ENCODE measurements at places on chromosomes 12 and 14.

GRCh38 chr14:54549862-54550261, 17.1 kb upstream of the SAMD4A start:
- DNase-seq, result no peak

GRCh38 chr14:62189698-62190097, 427.5 kb downstream of the SNAPC1 start:
- DNase-seq, result no peak

- no peak for DNase-seq
Measured at GRCh38 chr12:127621366-127621765, 645.6 kb upstream of the TMEM132C start.

- no peak for DNase-seq
Measured at GRCh38 chr12:66901138-66901932, 222.5 kb upstream of the GRIP1 start.

DNA sequence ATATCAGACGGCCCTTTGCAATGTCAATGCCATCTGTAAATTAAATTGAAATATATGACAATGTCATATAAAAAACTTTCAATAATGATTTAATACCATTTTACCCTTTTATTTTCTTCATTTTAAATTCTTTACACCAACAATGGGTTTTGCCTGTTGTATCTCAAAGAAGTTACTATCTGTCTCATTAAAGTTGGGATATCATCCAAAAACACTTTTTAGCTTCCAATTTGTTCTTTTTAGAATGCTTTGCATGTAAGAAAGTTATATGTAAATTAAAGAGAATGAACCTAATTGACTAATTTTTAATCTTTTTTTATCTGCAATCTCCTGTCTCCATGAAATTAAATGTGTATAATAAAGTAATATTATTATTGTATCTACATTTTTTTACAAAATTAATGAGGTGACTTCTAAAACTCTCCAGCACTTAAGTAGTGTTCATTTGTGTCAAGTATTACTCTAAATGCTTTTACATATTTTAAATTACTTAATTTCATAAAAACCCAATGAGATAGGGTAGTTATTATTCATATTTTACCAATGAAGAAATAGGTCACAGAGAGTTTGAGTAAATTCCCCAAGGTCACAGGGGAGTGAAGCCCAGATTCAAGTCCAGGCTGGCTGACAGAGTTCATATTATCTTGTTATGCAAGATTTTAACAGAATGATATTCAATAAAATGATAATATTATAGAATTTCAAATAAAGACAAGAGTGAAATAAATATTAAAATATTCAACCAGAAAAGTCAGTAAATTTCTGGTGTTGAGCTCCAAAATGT, 673.0 kb upstream of the FLRT2 start:
- DNase-seq, result no peak

DNA sequence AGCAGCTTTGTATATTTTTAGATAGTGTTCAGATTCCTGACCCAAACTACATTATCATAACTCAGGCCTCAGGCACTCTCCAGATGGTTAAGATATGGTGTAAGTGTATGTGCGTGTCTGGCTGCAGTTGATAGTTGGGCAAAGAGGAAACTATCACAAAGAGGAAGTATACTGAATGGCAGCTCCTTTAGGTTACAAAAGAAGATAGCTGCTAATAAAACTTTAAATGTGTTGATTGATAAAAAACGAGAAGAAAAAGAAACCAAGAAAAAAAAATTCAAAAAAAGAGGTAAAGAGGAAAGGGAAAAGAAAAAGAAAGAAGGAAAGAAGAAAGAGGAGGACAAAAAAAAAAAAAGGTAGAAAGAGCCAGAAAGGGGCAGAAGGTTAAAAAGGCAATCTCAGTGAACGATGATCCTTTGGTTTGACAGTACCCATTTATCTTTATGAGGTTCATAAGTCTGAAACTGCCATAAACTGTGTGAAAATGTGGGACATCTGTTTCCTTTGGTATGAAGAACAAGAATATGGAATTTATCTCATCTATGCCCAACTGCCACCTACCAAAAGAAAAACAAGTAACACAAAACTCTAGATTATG, 42.2 kb downstream of the TAOK3 start:
- DNase-seq, result no peak

DNA sequence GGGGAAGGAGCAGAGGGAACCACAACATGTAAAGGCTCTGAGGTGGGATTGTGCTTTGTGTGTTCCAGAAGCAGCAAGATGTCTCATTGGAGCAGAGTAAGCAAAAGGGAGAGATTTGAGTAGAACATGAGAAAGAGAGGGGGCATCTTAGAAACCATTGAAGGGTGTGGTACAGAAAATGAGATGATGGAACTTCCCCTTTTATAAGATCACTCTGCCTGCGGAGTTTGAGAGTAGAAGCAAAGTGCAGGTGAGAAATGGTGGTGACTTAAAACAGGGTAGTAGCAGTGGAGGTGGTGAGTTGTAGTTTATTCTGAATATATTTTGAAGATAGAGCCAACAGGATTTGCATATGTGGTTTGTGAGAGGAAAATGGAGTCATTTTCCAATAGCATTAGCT, 56.0 kb downstream of the FBXO34 start:
- no peak for DNase-seq

GRCh38 chr12:9036227-9036626, 46.9 kb downstream of the KLRG1 start:
- no peak for DNase-seq

GRCh38 chr14:57834001-57834598, 31.8 kb downstream of the SLC35F4 start:
- DNase-seq, result no peak

- no peak for DNase-seq
Measured at GRCh38 chr12:49323524-49324097, 556 bp downstream of the TROAP start.

DNA sequence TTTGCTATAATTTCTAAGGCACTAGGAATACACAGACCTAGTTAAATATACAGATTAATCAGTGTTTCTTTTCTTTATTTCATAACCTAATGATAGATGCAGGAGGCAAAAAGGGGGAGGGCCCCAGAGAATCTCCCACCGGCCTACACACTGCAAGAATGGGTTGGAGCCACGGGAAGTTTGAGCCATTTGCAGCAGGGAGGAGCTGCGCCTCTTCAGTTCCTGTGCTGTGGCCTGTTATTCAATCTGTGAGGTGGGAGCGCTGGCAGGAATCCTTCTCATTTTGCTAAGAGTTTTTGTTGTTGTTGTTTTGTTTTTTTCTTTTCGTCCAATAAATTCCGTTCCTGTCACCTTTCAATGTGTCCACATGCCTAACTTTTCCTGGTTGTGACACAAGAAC, 251.3 kb upstream of the RPL10L start:
- DNase-seq, result no peak

DNA sequence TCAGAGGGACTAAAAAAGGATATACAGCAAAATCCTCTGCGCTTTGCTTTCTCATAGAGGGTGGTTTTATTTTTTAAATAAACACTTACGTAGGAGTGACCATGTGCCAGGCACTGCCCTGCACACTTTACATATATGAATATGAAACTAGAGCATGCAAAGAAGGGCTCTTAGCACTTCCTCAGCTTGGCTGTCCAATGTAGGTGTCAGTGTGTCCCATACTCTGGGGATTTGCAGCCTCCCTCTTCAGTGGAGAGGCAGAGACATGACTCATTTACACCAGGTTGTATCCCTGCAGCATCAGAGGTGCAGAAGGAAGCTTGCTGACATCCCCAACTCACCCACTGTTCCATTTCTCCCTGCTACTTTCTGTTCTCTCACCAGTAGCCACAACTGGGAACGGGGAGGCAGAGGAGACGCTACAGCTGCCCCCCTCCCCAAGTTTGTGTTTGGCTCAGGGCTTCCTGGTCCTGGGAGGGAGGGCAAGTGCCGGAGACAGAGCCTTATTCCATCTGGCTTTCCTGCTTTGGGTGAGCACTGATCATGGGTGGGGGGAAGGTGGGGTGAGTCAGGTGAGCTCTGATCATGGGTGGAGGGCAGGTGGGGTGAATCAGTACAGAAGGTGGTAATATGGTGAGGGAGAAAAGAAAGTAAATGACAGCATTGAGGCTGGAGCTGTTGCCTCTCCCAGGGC, 4.9 kb upstream of the KRT5 start:
- no peak for DNase-seq

- DNase-seq, result no peak
Measured at GRCh38 chr12:89540586-89540985, 14.7 kb upstream of the POC1B start.

DNA sequence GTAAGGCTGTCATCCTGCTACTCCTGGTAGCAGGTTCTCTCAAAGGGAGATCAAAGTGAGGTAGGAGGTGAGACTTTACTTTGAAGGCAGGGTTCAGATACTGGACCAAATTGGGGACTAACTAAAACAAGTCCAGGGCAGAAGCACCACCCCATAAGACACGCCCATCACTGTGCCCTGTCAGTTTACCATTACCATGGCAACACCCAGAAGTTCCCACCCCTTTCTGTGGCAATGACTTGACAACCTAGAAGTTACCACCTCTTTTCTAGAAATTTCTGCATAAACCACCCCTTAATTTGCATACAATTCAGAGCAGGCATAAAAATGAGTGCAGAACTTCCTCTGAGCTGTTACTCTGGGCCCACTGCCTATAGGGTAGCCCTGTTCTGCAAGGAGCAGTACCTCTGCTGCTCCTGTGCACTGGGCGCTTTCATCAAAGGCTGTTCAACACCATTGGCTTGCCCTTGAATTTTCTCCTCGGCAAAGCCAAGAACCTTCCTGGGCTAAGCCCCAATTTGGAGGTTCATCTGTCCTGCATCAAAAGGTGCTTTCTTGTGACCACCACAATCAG, 64.8 kb upstream of the MAX start:
- no peak for DNase-seq

DNA sequence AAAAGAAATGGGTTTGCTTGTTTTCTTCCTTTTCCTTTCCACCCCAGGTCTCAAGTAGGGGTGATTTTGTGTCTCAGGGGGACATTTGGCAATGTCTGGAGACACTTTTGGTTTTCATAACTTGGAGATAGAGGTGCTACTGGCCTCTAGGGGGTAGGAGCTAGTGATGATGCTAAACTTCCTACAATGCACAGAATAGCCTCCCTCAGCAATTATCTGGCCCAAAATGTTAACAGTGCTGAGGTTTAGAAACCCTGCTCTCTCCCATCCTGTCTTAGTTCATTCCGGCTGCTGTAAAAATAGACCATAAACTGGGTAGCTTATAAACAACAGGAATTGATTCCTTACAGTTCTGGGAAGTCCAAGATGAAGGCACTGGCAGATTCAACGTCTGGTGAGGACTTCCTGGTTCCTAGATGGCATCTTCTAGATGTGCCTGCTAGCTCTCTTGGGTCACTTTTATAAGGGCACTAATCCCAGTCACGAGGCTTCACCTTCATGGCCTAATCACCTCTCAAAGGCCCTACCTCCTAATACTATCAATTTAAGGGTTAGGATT, 7.4 kb upstream of the GAS2L3 start:
- no peak for DNase-seq

- no peak for DNase-seq
Measured at GRCh38 chr14:37490607-37491006, 104.4 kb downstream of the FOXA1 start.

Measured in femur (tissue), 1 donor.